ENCODE measurements at places on chromosomes 4 and X.

DNA sequence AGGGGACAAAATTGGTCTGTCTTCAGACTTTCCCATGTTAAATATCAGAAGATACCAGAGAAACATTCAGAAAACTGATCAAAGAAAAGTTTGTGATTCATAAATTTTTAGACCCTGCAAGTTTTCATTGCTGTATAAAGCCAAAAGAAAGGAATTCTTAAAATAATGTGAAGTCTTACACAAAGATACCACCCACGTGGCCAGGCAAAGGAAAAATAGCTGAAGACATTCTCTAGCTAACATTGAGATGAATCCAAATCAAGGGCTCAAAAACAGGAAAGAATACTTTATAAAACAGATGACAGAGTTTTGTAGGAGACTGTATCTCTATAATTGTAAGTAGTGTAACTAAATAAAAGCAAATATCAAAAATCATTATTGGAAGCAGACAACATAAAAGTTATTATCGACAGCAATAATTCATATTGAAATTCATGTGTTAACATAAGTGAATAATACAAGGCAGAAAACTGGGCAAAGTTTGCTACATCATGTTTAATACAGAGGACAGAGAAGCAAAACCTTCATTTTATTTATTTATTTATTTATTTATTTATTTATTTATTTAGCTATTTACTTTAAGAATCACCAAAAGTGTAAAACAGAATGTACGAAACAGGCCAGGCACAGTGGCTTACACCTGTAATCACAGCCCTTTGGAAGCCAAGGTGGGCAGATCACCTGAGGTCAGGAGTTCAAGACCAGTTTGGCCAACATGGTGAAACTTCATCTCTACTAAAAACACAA, 204.6 kb upstream of the SLIT2 start:
- no peaks in the 10 kb centered on the region for H3K4me1 ChIP-seq
- H3K27me3 ChIP-seq = no peaks in the 10 kb centered on the region
- no peak for DNase-seq

GRCh38 chrX:153573984-153574383, 25.0 kb downstream of the CCNQ start:
- H3K4me1 ChIP-seq = peaks cover 2% of the 10 kb centered on the region
- DNase-seq = peak; percentile 10
- H3K4me3 ChIP-seq = no peak overlapping the region
- no peak overlapping the region for H3K27ac ChIP-seq
- no peaks in the 10 kb centered on the region for H3K36me3 ChIP-seq

- no peaks in the 10 kb centered on the region for H3K27me3 ChIP-seq
- no peak for DNase-seq
- no peak overlapping the region for H3K27ac ChIP-seq
These were observed 81.1 kb downstream of the ATP11C start for GRCh38 chrX:139851730-139852129.

GRCh38 chr4:183256343-183256742, 63.7 kb downstream of the CLDN22 start:
- H3K36me3 ChIP-seq = no peaks in the 10 kb centered on the region
- DNase-seq = no peak
- no peak overlapping the region for H3K27ac ChIP-seq
- H3K4me1 ChIP-seq = no peaks in the 10 kb centered on the region
- H3K27me3 ChIP-seq = no peaks in the 10 kb centered on the region
